ENCODE measurements at places on chromosomes 11 and 22.

DNA sequence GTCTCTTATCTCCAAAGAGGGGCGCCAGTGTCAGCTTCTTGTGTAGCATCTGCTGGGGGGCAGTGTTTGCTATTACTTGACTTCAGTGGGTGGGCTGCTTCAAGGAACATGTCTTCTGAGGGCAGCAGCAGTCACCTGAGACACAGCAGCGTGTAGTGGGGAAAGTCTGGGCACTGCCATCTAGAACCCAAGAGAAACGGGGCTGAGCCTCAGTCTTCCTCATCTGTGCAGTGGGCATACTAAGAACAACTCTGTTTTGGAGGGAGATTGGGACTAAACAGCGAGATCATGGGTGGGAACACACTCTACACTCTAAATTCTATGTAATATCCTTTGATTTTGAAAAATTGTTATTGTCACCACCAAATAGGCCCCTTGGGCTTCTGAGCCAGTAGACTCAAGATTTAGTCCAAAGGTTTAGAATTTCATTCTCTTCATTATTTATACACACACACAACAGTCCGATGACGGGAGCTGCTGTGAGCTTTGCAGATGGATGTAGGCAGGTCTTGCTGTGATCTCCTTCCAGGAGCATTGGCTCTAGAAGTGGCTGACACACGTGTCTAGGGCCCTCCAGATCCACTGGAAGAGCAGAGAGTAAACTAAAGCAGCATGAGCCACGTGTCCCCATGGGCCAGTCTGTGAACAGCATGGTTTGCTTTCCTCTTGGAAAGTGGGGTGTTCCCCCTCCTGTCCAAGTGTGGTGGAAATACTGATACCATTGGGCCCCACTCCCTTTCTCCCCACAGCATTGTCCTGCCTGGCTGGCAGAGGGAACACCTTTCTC is 51.8 kb downstream of the TRAF6 start:
- no peak for DNase-seq

GRCh38 chr11:444396-445144 is 2.8 kb upstream of the ANO9 start:
- no peak for DNase-seq

GRCh38 chr22:22111267-22111751 is 128.7 kb upstream of the TOP3B start:
- no peak for DNase-seq

GRCh38 chr11:103906291-103906867 is 130.1 kb upstream of the DDI1 start:
- no peak for DNase-seq

DNA sequence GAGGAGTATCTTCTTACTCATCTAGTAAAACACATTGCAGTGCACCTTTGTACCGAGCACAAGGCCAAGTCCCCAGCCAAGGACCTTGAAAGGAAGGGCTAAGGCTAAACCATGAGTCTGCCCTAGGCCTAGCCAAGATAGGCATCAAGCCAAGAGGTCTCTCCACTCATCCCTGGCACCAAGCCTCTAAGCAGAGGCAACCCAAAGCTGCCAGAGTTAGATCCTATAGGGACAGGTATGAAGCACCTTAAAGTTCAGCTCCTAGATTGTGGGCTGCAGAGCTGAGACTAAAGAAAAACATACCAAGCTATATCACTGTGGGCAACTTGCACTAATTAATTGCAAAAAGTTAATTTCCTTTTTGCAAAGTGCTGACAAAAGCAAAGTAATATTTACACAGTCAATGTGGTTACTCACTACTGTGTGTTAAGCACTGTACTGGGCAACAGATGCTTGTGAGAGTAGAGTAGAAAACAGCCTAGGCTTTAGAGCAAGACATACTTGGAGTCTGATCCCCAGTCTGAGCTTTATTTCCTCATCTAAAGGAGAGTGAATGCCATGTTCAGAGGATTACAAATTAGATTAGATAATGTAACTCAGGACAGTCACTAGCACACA is 7.2 kb downstream of the COA4 start:
- DNase-seq = no peak

- no peak for DNase-seq
Observed at GRCh38 chr11:30143098-30143705, 87.6 kb upstream of the FSHB start.

DNA sequence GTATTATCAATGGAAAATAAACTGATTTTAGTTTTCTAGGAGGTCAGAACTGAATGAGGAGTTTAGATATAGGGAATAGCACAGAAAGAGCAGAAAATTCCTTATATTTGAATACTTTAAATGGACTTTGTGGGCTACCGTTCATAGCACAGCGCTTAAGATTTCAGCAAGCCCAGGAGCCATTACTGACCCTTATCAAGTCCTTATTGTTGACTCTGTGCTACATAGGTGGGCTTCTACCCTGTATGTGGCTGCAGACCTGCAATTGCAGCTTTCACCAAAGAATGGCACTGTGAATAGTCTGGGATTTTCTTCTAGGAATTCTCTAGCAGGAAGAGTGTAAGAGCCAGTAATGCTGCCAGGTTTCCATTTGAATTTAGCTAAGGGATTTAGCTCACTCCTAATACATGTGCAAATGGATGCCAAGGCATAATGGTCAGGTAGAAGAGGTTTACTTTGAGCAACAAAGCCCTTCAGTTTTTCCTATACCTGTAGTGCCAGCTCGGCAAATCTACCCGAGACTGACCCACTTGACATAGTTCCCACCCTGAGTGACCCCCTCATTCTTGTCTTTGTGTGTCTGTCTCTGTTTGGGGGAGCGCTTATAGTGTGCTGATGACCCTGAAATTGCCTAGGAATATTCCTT is 42.5 kb upstream of the DLAT start:
- DNase-seq = no peak

- DNase-seq = no peak
Observed at GRCh38 chr22:40597526-40598430, 38.7 kb downstream of the MRTFA start.

- DNase-seq = no peak
Observed at GRCh38 chr11:59787255-59787588, 23.4 kb downstream of the MRPL16 start.

DNA sequence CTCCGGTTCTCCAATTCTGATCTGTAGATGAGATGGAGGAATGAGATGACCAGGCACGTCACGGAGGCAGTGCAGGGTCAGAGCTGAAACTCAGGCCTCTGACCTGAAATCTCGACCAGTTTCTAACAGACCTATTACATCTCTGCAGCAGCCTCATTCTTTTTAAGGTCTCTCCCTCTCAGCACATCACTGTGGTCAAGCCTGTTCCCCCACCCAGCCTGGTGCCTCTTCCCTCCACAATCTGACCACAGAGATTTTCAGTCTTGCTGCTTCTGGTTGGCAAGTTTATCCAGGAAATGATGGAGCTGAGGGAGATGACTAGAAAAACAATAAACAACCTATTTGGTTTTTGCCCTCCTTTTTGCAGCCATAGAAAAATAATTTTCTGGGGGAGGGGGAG is 9.5 kb downstream of the GRAMD1B start:
- DNase-seq = no peak

DNA sequence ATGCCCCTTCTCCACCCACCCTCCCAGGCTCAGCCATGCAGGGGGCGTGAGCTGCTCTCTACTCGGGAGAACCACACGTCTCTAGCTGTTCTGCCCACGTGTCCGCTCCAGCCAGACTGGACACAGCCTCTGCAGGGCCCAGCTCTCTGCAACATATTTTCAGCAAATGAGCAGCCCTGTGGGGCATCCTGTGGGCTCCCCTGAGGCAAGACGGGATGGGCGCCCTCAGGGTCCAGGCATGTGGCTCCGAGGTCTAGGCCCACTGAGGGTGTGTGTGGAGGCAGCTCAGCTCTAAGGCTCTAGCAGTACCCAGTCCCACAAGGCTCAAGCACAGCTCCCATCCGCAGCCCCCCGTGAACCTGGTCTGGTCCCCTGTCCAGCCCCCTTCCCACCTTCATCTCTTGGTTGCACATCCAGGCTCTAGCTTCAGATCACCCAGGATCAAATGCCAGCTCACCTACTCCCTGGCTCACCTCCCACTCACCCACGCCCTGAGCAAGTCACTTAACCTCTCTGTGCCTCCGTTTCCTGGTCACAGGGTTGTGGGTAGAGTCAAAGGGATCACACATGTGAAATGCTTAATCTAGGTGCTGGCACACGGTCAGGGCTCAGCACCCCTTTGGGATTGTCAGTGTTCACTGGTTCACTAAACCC is 57.8 kb upstream of the TCF20 start:
- DNase-seq = no peak

DNA sequence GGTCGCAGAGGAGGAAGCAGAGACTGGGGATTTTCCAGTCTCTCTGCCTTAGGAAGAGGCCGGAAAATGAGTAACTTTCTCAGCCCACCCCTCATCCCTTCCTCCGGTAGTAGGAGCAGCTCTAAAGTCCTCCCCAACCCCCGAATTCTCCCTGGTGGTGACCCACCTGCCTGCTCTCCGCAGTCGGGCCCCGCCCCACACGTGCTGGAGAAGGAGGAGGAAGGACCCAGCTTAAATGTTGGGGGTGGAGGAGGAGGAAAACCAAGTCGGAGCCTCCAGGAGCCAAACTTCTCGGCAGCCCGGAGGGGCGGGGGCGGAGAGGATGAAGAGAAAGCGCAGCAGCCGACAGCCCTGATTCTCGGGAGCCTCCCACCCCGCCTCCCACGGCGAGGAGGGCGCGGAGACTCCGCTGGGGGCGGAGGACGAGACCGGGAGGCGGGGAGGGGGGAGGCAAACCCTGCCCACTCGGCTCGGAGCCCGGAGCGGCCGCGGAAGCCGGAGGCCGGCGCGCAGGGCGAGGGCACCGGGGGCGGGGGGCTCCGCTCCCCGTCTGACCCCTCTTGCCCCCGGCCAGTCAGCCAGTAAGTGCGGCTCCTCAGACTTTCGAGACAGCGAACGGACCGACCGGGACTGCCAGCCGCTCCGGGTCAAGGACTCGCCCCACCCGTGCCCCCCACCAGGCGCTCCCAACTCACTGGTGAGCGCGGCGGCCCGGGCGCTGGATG is at the start of gene TPBGL:
TSS of gene TPBGL (plus strand) at position 464 of the 725 bp plus-strand sequence. CDS start 276 bp downstream, outside the sequence.
- DNase-seq = no peak

DNA sequence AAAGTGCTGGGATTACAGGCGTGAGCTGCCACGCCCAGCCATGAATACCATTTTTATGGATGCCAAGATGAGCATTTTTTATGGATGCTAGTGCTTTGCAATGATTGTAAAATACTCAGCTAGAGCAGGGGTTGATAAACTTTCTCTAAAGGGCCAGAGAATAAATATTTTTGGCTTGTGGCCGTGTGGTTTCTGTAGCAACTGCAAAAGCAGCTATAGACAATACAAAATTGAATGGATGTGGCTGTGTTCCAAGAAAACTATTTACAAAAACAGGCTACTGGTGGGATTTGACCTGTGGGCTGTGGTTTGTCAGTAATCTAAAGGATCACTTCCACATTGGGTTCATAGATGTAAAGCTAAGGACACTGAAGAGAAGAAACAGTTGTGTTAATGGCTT is 56.0 kb downstream of the COMMD9 start:
- no peak for DNase-seq

DNA sequence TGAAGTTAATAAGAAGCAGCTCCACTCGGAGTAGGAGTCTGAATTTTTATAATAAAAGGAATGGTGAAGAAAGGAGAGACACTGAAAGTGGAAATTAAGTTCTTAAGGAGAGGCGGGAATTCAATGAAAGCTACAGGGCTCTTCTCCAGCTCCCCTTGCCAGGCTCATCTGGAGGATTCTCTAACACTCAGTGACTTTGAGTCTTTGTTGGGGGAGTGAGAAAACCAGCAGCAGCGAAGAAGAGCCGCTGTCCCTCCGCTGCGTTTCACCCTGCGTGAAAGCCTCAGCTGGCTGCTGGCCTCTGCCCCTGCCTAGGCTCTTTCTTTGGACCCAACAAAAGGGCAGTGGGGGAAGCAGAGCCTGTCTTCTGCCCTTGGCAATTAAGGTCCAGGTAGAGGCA is 113.0 kb downstream of the NTM start:
- no peak for DNase-seq

DNA sequence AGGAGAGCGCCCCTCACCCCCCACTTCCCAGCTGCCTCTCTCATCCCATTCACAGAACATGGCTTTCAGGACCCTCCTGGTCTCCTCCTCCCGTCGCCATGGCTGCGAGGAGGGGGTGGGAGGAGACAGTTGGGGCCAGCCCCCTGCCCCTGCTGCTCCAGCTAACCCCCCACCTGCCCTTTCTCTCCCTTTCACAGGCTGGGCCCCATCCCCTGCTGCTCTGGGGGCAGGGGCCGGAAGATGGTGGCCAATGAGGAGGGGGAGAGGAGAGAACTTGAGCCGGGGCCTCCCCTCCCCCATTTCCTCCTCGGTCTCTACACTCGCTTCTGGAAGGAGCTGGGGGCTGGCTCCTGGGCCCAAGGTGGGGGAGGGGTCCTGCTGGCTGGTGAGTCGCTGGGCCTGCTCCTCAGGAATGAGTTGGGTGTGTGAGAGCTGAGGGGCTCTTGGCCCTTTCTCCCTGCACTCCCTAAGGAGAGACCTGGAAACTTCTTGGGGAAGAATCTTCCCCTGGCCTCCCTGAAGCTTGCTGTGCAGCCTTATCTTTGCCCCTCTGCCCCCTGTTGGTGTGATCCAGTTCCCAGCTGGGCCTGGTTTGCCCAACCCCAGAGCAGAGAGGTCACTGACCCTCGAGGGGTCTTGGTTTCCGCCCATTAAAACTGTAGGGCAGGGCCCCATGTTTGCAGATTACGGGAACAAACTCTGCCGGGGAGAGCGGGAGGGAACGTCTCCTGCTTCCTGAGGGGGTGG is 10.2 kb downstream of the YPEL4 start:
- no peak for DNase-seq

- DNase-seq = no peak
Observed at GRCh38 chr22:45993841-45994240, 16.9 kb upstream of the WNT7B start.

DNA sequence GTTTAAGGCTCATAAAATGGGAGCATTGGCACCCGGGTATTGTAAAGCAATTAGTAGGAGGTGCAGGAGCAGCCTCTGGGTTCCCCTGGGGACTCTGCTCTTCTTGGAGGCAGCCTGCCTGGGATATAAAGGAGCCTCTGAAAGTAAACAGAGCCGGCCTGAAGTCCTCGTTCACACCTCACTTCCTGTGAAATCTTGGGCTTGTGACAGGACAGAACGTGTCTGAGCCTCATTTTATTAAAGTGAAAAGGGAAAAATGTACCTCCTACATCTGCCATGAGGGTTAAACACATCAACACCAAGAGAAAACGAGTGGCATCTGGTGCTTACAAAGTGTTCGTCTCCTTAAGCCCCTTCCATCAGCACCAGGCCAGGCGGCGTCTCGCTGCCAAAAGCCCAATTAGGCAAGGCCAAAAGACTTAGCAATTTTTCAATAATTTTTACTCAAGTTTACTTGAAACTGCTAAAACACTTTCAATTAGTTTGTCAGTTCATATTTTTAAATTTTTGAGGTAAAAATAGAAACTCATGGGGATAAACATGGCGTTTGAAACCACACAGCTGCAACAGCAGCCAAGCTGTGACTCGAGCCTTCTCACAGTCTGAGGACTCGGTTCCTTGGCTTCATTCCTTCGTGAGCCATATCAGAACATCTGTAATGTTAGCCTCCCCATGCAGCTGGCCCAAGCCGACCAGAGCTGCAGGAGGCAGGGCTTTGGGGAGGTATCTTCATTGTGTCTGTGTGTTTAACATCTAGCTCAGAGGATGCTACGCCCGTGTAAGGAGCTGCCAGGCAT is 33.6 kb downstream of the MAP6 start:
- DNase-seq = no peak

- no peak for DNase-seq
Observed at GRCh38 chr11:62340269-62340901, 3.1 kb downstream of the ASRGL1 start.

All from esophagus squamous epithelium (tissue), 5 donors.